Tibial nerve (tissue), 4 donors: ENCODE measurements at places on chromosomes 5 and 9. TPM values are rescaled to one million over a fixed set of nuclear protein-coding genes. Genes with fewer than 3 reads are reported as not detected.
A peak's percentile ranks its signal among the peaks of the same experiment; 100 is the strongest.

FAM221B gene
- not detected for total RNA-seq

CAMK4 gene
- total RNA-seq, result 5.5 TPM

B4GALT7 gene
- 13.6 TPM for total RNA-seq

TMC1 gene
- 2.3 TPM for total RNA-seq

CDC20B gene
- total RNA-seq, result not detected

ADRB2 gene
- 4.8 TPM for total RNA-seq

DMGDH gene
- total RNA-seq, result 20.1 TPM

SPEF2 gene
- total RNA-seq, result 5.1 TPM

SAPCD2 gene
- not detected for total RNA-seq

IER5L gene
- total RNA-seq, result 27.3 TPM

DNA sequence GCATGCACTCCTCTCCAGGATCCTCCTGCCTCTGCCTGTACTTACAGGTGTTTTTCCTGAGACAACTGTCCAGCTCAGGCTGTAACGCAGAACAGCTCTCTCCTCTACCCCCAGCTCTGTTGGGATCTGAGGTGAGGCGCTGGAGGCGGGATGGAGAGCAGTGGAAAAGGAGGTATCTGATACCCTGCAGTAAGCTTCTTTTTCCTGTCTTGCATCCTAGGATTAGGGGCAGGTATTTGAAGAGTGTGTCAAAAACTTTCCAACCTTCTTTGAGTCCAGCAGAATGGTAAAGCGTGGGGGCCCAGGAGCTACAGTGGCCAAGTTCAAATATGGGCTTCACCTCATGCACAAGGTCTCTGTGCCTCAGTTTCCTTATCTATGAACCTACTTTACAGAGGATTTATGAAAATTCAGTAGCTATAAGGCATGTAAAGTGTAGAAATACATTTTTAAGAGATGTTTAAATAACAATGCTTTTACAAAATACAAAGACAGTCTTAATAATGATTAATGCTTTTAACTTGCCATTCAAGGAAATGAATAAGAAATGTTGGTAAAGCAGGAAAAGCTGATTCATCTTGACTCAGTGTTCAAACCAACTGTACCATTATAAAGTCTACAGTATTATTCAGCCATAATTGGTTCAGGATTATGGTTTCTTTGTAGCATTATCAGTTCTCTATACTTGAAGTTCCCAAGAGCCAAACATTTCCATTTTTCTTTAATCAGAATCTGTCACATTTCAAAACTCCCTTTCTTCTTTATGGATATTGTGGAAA is 26.1 kb downstream of the MAP1B start:
- DNase-seq, result no peak

- no peak for DNase-seq
These were observed 5.3 kb upstream of the MEF2C start for GRCh38 chr5:88888291-88888690.

DNA sequence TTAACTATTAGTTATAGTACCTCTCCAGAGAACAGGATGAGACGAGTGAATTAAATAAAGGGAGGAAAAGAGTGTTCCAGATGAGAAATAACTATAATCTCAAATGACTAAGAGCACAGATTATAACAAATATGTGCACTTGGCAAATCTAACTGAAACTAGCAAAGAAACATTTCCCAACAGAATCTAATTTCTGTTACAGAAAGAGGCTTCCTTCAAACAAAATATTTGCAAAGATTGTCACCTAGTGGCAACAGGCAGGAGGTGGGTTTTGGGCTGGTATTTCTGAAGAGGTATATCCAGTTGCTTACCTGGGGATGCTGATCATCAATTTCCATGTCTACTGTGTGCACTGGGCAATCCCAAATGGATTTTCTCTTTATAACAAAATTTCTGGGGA is 5.6 kb upstream of the SPDL1 start:
- no peak for DNase-seq

DNA sequence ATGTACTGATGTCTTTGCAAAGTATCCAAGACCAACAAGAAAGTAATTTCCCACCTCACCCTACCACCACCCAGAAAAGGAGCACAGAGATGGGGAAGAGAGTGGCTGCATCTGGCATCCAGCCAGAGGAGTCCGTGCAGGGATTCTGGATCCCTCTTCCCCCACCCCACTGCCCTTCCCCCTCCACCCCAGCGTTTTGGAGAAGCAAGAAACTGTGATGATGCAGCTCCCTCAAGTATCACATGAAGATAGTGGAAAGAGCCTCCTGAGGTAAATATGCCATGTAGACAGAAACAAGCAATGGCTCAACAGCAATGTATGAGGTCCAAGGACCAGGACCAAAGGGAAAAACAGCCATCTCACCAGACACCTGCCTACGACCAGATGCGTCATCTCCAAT is 153.8 kb downstream of the DEPDC1B start:
- DNase-seq, result no peak

GRCh38 chr5:179346401-179346800 is 1.1 kb upstream of the ADAMTS2 start:
- DNase-seq, result no peak

DNA sequence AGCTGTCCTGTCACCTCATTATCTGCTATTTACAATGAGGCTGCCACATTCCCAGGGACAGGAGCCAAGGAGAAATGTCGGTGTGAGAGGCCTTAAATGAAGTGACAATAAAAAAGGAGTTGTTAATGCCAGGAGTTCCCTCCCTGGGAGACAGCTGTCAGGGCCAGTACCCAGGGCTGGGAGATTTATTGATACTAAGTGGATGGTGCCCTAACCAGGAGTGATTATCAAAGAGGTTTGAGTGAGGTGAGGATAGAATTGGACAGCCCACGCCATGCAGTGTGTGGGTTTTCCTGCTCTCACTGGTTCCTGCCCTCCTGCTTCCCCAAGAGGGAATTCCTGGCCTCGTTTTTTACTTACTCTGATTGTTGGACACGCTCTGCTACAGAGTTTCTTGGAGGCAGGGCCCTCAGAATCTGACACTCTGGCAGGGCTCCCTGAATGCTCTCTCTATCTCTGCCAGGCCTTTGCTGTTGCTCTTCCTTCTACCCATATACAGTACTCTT is 150.8 kb downstream of the GRIA1 start:
- DNase-seq, result no peak

DNA sequence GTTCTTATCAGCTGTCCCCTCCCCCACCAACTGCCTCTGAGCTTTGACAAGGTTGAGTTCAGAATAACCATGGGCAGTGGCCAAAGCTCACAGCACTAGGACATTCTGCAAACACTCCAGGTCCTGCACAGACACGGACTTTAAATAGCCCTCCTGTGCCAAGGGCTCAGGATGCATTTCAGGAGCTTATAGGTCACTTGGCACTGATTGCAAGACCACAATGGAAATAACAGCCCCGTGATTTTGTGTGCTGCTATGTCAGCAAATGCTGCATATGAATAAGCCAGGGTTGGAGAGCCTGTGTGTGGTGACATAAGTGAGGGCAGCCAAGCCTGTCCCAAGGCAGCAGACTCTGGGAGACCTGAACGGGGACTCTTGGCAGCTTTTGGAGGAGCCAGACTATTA is 150.7 kb downstream of the DMRT2 start:
- DNase-seq, result no peak

- no peak for DNase-seq
These were observed 31.9 kb downstream of the PALM2AKAP2 start for GRCh38 chr9:109811876-109812275.

GRCh38 chr5:149061341-149061740 is 1.5 kb downstream of the SH3TC2 start:
- DNase-seq, result no peak

DNA sequence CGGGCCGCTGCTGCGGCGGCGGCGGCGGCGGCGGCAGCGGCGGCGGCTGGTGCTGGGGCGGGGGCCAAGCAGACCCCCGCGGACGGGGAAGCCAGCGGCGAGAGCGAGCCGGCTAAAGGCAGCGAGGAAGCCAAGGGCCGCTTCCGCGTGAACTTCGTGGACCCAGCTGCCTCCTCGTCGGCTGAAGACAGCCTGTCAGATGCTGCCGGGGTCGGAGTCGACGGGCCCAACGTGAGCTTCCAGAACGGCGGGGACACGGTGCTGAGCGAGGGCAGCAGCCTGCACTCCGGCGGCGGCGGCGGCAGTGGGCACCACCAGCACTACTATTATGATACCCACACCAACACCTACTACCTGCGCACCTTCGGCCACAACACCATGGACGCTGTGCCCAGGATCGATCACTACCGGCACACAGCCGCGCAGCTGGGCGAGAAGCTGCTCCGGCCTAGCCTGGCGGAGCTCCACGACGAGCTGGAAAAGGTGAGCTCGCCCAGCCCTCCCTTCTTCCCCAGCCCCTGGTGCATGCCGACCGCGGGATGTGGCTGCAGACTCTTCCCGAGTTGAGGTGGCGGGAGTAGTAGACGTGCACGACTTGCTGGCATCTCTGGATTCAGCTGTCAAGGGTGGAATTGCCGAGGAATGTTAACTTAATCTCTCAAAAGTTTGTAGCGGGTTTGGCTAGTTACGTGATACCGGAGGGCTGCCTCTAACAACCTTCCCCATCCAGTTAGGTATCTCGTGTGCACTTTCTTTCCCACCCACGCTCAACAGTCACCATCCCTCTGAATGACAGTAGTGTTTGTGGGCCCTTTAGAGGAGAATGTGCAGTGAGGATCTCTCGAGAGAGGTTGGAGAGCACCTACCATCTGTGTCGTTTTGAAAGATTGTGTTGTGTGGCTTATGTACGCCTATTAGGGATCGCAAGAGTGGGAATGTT is 932 bp downstream of the SLC12A2 start:
- no peak for DNase-seq

GRCh38 chr5:100493996-100494395 is 41.2 kb upstream of the FAM174A start:
- DNase-seq, result no peak

DNA sequence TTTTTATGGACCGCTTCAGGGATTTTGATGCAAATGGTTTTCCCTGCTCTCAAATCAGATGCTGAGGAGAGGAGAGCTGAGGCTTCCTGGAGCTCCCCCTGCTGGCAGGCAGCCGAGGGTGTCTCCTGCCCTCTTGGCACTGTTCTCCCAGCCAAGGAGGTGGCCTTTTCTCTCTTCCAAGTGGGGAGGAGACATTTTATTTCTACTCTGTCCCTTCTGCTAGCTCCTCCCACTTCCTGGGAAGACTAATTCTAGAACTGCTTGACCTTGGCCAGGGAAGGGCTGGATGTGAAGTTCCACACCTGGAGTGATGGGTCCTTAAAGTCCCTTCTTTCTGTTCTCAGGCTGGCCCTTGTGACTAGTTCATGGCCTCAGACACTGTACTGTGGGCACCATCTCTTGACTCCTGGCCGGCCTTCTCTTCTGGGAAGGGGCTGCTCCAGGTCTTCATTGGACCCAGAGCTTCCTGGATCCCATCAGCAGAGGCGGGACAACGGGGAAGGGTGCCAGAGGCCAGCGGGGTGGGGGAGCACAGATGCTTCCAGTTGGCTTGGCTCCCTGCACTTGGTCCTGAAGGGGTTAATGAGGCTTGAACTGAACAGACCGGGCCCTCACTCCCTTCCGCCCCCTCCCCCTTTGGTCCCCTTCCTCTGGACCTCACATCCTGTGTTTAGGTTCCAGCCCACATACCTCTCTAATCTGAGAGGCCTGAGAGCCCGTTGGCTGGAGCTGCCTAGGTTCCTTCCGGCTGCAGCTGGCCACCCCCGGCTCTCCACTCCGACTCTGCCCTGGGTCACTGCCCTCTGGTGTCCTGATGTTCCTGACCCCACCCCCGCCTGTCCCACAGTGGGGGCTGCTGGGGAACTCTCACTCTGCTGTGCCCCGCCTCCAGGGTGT is 32.1 kb downstream of the PTPA start:
- DNase-seq, result peak; percentile 85

- no peak for DNase-seq
These were observed 87.2 kb downstream of the PGM5 start for GRCh38 chr9:68443624-68444023.

GRCh38 chr5:128988476-128988875 is 23.2 kb downstream of the SLC27A6 start:
- no peak for DNase-seq

- DNase-seq, result no peak
These were observed 401.4 kb upstream of the KLF4 start for GRCh38 chr9:107890921-107891465.

GRCh38 chr9:7103771-7104170 is 346.0 kb downstream of the KDM4C start:
- DNase-seq, result no peak

- no peak for DNase-seq
These were observed 66.4 kb downstream of the RETREG1 start for GRCh38 chr5:16550316-16550952.

DNA sequence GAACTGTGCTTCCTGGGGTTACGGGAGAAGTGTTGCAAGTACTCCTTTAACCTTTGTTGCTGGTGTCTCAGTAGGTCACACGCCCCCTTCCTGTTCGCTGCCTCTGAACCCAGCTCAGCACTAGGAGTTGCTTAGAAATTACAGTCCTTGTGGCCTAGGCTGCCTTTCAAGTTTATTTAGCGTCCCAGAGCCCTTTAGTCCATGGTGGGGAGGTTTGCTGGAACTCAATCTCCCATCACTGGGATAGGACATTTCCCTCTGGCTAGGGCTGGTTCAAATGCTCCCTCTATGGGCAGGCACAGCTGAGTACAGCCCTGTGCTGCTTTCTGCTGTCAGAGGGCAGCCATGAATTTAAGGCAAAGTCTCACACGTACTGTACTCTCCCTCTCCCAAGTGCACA is 4.7 kb downstream of the IFNA8 start:
- DNase-seq, result no peak

DNA sequence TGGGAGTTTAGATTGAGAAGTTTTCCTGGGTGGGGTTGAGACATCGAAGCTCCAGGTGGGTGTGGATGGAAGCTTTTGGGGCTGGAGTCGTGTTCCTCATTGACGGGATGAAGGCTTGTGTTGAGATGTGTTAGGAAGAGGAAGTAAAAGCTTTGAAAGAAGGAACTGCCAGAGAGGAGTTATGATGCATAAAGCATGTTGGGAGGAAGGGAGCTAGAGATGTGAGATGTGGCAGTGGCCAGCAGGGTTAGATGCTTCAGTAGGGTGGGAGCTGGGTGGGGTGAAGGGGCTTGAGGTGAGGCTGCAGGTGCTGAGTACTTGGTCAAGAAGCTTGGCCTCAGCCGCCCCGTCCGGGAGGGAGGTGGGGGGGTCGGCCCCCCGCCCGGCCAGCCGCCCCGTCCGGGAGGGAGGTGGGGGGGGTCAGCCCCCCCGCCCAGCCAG is 56.7 kb downstream of the HSPA4 start:
- no peak for DNase-seq

DNA sequence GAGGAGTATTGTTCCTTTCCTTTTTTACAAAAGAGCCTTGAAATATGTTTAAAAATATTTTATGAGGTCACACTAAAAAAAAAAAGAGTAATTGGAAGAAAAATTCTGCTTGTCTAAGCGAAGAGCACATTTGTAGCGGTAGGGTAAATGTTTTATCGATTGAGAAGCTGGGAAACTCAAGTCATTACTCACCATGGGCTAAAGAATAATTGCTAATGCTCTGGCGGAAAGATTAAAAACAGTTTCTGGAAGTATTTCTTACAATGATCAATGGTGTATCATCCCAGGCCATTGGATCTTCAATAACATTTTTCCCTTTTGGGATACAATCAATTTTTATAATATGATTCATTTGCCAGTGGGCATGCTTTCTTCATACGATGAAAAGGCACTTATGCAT is 450.0 kb downstream of the RASEF start:
- no peak for DNase-seq
